ENCODE measurements at places on chromosomes 4 and X.

GRCh38 chrX:151765026-151765425 lies 30.5 kb downstream of the CNGA2 start:
- DNase-seq: no peak

DNA sequence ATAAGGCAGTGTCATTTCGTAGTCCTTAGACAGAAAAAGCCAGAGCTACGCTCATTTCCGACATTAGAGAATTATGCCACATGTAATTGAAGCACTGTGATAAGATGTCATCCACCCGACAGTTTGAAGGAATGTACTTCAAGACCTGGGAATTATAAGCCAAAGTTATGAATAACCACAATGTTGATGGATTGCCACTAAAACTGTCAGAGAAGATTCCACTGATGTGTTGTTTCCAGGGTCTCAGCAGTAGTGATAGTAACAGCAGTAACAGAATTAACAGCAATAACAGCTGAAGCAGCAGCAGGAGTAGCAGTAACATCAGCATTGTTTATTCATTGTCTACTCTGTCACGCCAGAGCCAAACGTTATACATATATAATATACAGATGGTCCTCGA lies 24.7 kb downstream of the RAB33A start:
- DNase-seq: no peak

DNA sequence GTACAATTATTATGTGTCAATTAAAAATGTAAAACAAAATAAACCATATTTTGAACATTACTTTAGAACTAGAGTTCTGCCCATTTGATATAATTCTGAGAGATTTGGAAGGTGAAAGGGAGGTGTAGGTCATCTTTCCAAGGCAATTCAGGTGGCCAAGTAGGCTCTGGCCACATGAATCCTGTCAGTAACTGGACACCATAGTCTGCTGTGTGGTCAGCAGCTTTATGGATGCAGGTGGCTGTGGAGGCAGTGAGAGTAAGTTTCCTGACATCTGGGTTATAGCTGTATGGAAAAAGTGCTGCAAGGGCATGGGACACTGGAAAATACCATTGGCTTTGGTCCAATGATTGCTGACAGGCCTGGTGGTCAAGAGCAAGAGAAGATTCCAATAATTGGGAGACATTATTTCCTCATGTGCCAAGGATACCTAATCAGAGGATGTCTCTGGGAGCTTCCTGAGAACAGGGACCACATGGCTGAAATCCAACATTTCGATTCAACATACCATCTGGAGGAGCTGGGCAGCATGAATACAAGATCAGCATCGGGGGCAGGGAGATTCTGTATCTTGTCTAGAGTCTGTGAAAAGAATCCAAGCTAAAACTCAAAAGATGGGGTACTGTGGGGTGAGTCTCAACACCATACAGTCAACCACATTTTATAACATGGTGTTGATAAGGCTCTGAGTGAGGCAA lies 523.1 kb downstream of the MID1IP1 start:
- no peak for DNase-seq

DNA sequence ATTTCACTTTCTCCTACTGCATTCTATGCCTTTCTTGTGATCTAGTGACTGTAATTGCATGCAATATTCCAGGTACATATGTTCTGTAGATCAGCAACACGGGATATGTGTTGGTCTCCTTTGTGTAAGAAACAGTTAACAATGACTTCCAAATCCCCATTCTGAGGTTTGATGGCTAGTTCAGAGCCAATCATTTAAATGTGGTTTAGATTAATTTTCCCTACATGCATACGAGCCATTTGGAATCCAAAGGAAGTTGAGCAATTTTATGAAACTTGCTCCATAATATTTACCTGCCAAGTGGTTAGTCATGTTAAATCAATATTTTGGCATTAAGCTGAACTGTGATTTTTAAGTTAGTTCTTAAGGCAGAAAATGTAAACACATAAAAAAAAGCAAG lies 172.8 kb upstream of the DCAF12L2 start:
- DNase-seq: no peak

- DNase-seq: no peak
These were observed 192.6 kb downstream of the FRMPD4 start for GRCh38 chrX:12330841-12331240.

GRCh38 chr4:19416146-19416545 lies 835.6 kb upstream of the SLIT2 start:
- DNase-seq: no peak

DNA sequence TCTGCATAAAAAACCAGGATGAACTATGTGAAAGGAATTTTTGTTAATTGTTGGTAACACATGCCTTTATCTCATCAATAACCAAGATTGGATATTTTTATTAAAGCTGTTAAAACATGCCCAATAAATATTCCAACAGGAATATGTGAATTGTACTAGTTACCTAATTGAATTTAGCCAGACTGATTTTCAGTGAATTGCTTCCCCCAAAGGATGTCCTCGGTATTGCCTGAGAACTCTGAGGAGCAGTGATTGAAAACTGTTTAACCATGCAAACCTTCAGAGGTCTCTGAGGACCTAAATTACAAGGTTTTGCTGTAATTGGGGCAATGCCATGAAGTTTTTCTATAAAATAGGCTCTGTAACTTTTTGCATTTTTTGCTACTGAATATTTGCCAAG lies 66.6 kb downstream of the BLTP1 start:
- no peak for DNase-seq

DNA sequence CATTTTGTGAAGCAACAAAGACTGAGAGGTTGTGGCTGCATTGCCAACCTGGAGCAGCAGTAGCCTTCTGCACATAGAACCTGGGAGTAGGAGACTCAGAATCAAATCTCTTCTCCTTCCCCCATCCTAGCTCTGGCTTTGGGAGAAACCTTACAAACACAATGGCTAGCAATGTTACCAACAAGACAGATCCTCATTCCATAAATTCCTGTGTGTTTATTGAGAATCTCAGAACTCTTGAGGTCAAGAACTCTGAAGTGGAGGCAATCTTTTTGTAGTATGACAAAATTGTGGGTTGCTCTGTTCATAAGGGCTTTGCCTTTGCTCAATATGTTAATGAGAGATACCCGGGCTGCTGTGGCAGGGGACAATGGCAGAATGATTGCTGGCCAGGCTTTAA lies 406.7 kb upstream of the SPANXN1 start:
- no peak for DNase-seq

DNA sequence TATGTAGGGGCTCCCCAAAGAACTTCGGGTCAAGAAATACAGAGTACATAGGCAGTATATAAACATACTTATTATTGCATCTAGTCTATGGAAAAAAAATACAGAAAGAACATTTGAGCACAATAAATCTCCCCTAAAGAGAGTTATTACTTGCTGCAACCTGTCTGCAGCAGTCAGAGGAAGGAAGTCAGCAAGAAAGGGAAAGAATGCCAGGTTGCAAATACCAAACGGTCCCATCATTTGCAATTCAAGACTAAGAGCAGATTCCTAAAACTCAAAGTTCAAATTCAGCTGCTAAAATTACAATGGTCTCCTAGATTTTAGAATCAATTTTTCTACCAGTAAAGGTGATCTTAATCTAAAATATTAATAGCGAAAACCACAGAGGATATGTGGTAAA lies 236.2 kb upstream of the NUDT6 start:
- DNase-seq: no peak

DNA sequence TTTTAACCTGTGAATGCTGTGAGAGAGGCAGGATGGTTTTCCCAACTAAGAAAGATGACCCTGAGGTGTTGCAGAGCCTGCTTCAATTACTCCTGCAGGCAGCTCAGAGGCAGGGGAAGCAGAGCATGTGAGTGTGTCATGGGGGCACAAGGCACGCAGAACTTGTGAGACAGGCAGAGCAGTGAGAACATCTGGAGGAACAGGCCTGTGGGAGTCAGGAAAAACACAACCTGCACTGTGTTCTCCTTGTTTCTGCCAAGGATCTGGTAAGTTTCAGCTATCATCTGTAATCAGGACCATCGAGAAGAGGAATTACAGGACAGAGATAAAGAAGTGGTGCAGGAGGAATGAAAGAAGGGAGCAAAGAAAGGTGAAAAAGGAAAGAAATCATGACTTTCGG lies 741.8 kb upstream of the INTU start:
- no peak for DNase-seq

GRCh38 chr4:113584407-113585150 lies 177.0 kb downstream of the CAMK2D start:
- DNase-seq: no peak

DNA sequence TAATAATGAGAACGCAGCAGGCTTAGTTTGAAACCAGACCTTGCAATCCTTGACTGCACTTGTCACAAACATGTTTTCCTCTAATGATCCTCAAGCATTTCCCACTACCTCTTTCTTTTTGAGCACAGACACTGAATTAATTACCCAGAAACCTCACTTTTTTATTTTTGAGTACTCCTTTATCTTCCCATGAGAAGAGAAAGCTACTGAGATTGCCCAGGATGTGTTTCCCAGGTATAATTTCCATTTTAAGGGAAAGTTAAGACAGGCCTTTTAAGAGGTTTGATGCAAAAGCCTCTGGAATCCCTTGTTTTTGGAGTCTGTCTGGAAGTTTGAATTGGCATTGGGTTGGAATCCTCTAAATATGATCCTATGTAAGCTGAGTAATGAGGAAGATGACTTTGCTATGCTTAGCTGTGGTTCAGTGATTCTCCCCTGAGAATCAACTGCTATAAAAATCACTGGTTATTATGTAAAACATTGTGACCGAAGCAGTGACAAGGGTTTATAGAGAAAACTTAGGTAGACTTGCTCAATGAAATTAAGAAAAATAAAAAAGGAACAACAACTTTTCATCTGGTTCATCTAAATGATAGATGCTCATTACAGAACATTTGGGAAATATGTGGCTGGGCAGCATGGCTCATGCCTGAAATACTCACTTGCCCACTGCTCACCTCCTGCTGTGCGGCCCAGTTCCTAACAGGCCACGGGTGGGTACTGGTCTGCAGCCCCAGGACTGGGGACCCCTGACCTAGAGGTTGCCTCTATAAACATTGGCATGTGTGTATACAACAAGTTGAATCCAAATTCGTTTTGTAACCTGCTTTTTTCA lies 10.8 kb upstream of the RHOH start:
- DNase-seq: no peak

GRCh38 chrX:39820938-39821708 lies 276.6 kb downstream of the BCOR start:
- peak; percentile 23 for DNase-seq

DNA sequence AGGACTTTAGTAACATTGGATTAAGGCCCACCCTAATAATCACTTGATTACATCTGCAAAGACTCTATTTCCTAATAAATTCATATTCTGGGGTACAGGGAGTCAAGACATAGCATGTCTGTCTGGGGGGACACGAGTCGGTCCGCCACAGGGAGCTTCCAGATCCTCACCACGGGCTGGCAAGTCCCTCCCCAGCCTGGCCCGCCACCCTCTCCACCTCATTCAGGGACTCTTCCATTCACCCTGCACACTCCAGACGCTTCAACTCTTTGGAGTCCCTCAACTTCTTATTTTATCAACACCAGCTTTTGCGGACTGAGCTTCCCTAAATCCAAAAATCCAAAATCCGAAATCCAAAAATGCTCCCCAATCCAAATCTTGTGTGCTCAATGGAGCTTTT lies 71.2 kb downstream of the DCTD start:
- no peak for DNase-seq

- no peak for DNase-seq
These were observed 9.2 kb upstream of the FHDC1 start for GRCh38 chr4:152926959-152927358.

- DNase-seq: no peak
These were observed 231.7 kb upstream of the TAPT1 start for GRCh38 chr4:16457944-16458343.

DNA sequence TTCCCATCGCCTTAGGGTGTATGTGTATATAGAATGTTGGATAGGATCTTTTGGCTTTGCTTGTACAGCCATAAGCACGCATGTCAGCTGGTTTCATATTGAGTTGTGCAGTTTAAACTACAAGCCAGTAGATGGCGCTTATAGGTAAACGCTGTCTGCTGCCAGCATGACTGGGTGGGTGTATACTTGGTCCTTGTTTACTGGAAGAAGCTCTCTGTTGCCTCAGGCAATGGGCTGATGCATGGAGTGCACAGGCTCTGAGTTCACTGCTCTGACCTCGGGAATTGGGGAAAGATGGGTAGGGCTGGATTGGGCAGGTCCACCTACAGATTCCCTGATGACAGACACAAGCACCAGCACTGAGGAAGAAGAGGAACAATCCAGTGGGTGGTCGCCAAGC lies 831.5 kb downstream of the STIM2 start:
- no peak for DNase-seq

- DNase-seq: no peak
These were observed 80.1 kb downstream of the CENPC start for GRCh38 chr4:67465032-67465762.

DNA sequence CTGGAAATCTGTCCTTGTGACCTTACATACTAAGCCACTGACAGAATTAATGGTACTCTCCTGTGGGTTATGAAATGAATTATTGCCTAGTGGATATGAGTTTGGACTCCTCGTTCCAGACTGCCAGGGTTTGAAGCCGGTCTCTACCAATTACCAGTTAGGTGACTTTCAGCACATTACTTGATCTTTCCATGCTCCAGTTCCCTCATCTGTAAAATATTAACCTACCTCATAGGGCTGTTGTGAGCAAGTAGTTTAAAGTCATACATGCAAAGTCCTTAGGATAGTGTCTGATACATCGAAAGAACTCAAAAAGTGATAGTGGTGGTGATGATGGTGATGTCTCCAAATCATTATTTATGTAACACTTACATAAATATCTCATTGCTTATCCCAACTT lies 373.5 kb upstream of the ARX start:
- DNase-seq: no peak

- no peak for DNase-seq
These were observed 841.7 kb upstream of the POU3F4 start for GRCh38 chrX:82666355-82666754.

GRCh38 chr4:92406488-92406887 lies 102.7 kb downstream of the GRID2 start:
- DNase-seq: no peak

- no peak for DNase-seq
These were observed 140.2 kb upstream of the PJA1 start for GRCh38 chrX:69305333-69306062.

- DNase-seq: no peak
These were observed 257.0 kb downstream of the IDS start for GRCh38 chrX:149248073-149248625.

- DNase-seq: no peak
These were observed 1213.2 kb downstream of the NLGN4X start for GRCh38 chrX:5015451-5015850.

- DNase-seq: no peak
These were observed 210.4 kb downstream of the SPRY1 start for GRCh38 chr4:123606946-123607542.

DNA sequence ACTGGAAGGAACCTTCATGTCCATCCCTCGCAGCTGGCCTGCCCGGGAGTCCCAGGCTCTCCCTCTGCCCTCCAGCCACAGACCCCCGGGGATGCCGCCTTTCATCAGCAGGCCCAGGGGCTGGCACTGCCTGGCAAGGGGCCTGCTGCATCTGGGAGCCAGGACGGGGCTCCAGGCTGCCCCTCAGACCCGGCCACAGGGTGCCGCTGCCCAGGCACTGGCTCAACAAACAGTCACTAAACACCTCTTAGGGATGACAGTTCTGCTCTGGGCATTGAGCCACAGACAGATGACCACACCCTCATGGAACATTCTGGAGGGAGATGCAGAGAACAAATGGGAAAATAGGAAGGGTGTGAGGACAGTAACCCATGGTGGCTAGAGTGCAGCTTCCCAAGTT lies 109.3 kb downstream of the HMX1 start:
- no peak for DNase-seq

- no peak for DNase-seq
These were observed 1222.9 kb upstream of the PRKX start for GRCh38 chrX:4936315-4936714.

GRCh38 chr4:83113429-83113786 lies 1.1 kb downstream of the PLAC8 start:
- DNase-seq: no peak

Data from stimulated activated CD4-positive, alpha-beta T cell treated with anti-CD3 and anti-CD28 coated beads, Interleukin-1b, Interleukin-23, amount 100 ng/mL, for 1 hour (primary cell).